ENCODE measurements at places on chromosomes 16 and 17. TPM values are rescaled to one million over a fixed set of nuclear protein-coding genes. Genes with fewer than 3 reads are reported as not detected.

The CFAP97D1 gene
- not detected for total RNA-seq

The ITGB3 gene
- total RNA-seq: 126 TPM

The CD300LB gene
- not detected for total RNA-seq

The MLKL gene
- total RNA-seq: 10.9 TPM

The PERCC1 gene
- not detected for total RNA-seq

The FAM20A gene
- not detected for total RNA-seq

DNA sequence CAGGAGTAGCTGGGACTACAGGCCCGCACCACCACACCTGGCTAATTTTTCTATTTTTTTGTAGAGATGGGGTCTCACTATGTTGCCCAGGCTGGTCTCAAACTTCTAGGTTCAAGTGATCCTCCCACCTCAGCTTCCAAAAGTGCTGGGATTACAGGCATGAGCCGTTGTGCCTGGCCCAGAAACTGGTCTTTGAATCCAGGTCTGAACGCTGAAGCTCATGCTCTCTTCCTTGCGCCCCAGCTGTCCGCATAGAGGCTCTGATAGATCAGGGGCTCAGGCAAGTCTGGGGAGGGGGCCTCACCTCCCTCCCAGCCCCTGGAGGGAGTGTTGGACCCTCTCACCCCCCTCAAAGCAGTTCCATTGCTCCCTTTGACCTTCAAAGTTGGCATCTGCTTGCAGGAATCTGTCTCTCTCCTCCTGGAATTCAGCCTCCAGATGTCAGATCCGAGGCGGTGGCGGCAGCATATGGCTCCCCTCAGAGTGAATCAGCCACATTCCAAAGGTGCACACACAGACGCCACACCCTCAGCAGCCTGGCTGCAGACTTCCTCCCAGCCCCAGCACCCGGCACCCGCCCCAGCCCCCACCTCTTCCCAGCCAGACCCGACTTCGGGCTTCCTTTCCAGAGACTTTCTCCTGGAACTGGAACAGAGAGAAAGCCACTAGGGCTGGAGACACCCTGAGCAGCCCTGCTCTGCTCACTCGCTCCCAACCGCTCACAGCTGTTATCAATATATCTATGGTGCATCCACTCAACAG lies 16.9 kb upstream of the GLIS2 start:
- DNase-seq: peak; percentile 82

GRCh38 chr17:60167065-60167741 lies 17.4 kb downstream of the CA4 start:
- no peak for DNase-seq

DNA sequence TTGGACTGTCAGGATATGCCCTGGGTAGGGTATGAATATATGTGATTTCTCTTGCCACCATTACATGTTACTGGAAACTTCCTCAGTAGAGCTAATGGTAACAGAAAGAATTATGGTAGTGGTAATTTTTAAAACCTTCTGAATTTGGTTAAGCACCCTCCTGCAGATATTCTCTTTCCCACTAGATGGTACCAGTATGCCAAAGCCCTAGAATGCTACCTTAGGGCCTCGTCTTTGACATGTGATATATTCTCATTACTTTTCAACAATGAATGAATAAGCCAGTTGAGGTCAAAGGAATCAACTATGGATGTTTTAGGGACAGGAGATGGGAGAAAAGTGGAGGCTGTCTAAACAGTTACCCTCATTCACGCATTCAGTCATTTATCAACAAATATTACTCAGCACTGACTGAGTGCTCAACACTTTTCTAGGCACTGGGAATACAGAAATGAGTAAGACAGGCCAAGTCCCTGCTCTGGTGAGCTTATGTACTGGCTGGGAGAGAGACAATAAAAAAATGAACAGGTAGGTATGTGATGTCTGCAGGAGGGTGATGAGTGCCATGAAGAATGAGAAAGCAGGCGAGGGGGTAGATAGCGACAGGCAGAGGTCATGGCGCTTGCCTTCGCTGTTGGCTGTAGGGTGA lies 14.7 kb downstream of the CDH13 start:
- peak; percentile 58 for DNase-seq

- DNase-seq: peak; percentile 84
Observed at GRCh38 chr17:41496803-41497484, 7.2 kb upstream of the KRT36 start.

GRCh38 chr16:57994778-57995177 lies 5.7 kb downstream of the ZNF319 start:
- peak; percentile 65 for DNase-seq

GRCh38 chr16:87800497-87800896 lies 34.7 kb upstream of the KLHDC4 start:
- no peak for DNase-seq

- DNase-seq: peak; percentile 43
Observed at GRCh38 chr16:30666681-30667080, 8.4 kb downstream of the FBRS start.

DNA sequence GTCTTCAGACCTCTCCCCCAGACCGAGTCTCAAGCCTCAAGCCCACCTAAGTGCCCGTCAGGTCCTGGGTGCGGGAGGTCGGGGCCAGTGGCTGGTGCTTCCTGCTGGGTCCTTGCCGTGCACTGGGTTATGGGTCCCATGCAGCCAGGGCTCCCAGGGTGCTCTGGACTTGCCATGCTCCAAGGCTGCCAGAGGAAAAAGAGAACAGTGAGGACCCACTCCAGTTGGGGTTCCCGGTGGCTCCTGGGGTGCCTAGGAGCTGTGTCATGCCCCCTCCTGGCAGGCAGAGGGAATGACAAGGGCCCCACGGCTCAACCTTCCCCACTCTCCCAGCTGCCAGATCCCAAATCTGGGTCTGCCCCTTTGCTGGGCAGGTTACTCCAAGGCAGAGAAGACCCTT lies 3.8 kb downstream of the SNX20 start:
- DNase-seq: no peak

Data from lung microvascular endothelial cell (primary cell).